ENCODE measurements at places on chromosomes 12 and 14.

DNA sequence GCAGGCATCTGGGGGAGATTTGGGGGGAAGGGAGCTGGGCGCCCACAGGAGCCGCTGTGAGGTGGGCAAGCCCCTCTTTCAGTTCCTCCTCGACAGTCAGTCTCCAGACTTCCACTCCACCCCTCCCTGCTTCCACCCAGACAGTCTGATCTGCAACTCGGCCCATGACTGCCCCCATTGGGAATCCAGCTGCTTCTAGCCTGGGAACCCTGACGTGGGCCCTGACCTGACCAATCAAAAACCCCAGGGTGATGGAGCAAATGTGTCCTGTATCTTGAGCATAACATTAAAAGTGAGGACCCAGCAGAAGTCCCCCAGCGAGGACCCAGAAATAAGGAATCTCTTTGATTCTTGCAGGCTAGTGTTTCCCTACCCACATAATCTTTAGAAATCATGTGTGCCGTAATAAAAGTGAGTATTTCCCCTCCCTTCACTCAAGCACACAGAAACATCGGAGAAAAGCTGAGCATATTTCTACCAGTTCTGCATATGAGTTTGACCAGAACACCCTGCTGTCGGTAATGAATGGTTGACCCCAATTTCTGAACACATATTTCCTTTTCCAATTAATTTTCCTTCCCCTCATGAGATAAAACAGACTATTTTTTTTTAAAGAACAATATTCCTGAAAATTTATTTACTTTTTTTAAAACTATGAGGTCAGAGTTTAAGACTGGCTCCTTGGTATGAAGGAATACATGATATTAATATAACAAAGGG, 6.4 kb downstream of the SSH1 start:
- peaks cover 4% of the 10 kb centered on the region for H3K4me1 ChIP-seq
- H3K27ac ChIP-seq = no peak overlapping the region
- H3K36me3 ChIP-seq = peaks cover 26% of the 10 kb centered on the region

DNA sequence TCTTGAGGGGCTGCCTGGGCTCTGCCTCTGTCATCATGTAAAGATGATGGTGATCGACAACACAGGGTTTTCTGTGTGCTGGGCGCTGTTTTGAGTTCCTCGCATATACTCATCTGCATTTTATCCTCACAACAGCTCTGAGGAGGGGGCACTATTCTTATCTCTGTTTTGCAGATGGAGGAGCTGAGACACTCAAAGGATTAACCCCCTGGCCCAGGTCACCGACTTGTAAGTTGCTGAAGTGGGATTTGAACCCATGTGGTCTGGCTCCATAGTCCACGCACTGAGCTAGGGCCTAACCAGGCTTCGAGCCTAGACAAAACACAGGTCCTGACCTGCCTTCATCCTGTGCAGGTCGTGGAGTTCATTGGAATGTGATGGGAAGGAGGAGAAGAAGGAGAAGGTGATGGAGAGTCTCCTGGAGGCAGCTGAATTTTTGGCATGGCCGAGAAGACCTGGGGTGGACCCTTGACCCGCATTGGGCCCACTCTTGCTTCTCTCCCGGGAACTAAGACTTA, 140.0 kb downstream of the ASCL4 start:
- H3K4me3 ChIP-seq = no peak overlapping the region
- no peak for DNase-seq
- H3K27me3 ChIP-seq = peaks cover 7% of the 10 kb centered on the region
- no peaks in the 10 kb centered on the region for H3K36me3 ChIP-seq
- no peak overlapping the region for H3K27ac ChIP-seq
- H3K4me1 ChIP-seq = no peaks in the 10 kb centered on the region

GRCh38 chr12:75631831-75632230, 120.4 kb upstream of the KRR1 start:
- H3K36me3 ChIP-seq = no peaks in the 10 kb centered on the region
- no peaks in the 10 kb centered on the region for H3K4me1 ChIP-seq
- no peak for DNase-seq
- H3K4me3 ChIP-seq = no peak overlapping the region

GRCh38 chr12:108759924-108760323, 28.6 kb upstream of the CORO1C start:
- no peak overlapping the region for H3K4me3 ChIP-seq
- H3K27me3 ChIP-seq = no peaks in the 10 kb centered on the region
- no peak overlapping the region for H3K27ac ChIP-seq
- H3K4me1 ChIP-seq = no peaks in the 10 kb centered on the region

DNA sequence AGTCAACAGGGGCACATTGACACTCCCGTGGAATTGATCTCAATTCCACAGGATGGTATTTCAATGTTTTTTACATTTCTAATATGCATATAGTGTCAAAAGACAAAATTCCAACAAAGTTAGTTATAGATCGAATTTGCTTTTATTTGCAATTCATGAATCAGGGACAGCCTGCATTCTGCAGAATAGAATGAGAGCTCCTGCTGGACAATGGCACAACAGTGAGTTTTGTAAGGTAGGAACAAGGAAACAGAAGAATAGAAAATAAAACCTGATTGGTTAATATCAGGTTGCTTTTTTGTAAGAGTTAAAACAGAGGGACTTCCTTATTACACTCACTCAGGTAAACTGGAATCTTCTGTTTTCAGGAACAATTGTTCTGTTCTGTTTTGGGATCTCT, 32.8 kb upstream of the NEDD1 start:
- no peak for DNase-seq
- no peaks in the 10 kb centered on the region for H3K4me1 ChIP-seq
- H3K27me3 ChIP-seq = no peaks in the 10 kb centered on the region
- H3K27ac ChIP-seq = no peak overlapping the region
- no peaks in the 10 kb centered on the region for H3K36me3 ChIP-seq
- H3K4me3 ChIP-seq = no peak overlapping the region

DNA sequence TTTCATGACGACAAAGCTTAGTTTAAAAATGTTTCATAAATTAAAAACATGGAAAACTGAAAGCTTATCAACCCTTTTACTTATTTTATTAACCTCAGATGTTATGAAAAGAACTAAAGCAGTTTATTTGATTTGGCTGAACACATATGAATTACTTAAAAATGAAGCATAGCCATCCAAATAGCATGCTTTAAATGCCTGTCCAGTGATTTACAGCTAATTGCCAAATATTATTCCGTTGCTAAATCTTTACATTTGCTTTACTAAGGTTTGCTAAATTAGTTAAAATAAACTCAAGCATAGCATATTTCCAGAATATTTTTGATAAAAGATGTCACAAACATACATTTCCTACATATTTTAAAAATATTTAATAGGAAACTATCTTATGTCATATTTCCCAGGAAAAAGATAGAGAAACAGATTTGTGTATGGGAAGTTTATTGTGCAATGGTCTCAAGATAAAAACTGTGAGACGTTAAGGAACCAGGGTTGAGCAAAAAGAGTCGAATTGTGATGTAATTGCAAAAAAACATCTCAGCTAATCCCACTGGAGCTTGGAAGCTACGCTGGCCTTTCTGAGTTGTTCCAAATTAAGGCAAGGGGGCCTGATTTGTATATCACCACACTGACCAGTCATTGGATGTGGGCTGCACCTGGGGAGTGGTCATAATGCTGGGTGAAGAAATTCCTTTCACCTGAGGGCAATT, 25.8 kb downstream of the GPR135 start:
- H3K27me3 ChIP-seq = no peaks in the 10 kb centered on the region
- no peak overlapping the region for H3K4me3 ChIP-seq
- no peaks in the 10 kb centered on the region for H3K4me1 ChIP-seq
- no peak overlapping the region for H3K27ac ChIP-seq

DNA sequence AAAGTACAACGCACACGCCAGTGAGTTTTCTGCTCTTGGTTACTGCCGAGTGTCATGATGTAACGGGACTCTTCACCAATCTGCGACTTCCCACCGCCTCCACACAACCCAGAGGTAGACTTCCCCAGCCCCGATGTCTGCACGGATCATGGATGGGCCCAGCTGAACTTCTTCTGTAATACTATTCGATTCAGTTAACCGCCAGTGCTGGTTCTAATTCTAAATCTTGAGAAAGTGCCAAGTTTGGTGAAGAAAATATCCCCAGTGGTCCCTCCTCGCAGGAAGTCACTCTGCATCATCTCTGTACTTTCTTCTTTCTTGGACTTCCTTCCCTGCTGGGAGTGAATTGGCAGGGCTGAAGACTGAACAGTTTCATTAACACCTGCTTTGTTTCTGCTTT, 77.6 kb upstream of the SLC35F4 start:
- no peak for DNase-seq
- H3K4me3 ChIP-seq = no peak overlapping the region
- H3K36me3 ChIP-seq = no peaks in the 10 kb centered on the region

GRCh38 chr14:37369425-37369824, 171.7 kb downstream of the MIPOL1 start:
- H3K27ac ChIP-seq = no peak overlapping the region
- H3K4me1 ChIP-seq = no peaks in the 10 kb centered on the region
- DNase-seq = no peak
- no peak overlapping the region for H3K4me3 ChIP-seq
- no peaks in the 10 kb centered on the region for H3K36me3 ChIP-seq

DNA sequence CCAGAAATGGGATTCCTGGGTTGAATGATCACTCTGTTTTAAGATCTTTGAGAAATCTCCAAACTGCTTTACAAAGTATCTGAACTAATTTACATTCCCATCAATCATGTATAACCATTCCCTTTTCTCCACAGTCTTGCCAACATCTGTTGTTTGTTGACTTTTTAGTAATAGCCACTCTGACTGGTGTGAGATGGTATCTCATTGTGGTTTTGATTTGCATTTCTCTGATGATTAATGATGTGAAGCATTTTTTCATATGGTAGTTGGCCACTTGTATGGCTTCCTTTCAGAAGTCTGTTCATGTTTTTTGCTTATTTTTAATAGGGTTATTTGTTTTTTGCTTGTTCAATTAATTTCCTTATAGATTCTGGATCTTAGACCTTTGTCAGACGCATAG, 211.8 kb upstream of the AVPR1A start:
- no peak for DNase-seq
- no peaks in the 10 kb centered on the region for H3K36me3 ChIP-seq
- H3K4me3 ChIP-seq = no peak overlapping the region
- H3K4me1 ChIP-seq = no peaks in the 10 kb centered on the region
- H3K27me3 ChIP-seq = no peaks in the 10 kb centered on the region
